Upper lobe of left lung (tissue), 6 donors: ENCODE measurements at places on chromosomes 13 and 19. TPM values are rescaled to one million over a fixed set of nuclear protein-coding genes. Genes with fewer than 3 reads are reported as not detected.

FUT2 gene
- 4.7 TPM for total RNA-seq

LACC1 gene
- total RNA-seq: 8.8 TPM

CALR3 gene
- not detected for total RNA-seq

ZNF730 gene
- 0.22 TPM for total RNA-seq

SGCG gene
- 3.8 TPM for total RNA-seq

SIGLEC8 gene
- total RNA-seq: 0.79 TPM

PALM gene
- total RNA-seq: 34.6 TPM

DKKL1 gene
- not detected for total RNA-seq

PABPC3 gene
- not detected for total RNA-seq

DNA sequence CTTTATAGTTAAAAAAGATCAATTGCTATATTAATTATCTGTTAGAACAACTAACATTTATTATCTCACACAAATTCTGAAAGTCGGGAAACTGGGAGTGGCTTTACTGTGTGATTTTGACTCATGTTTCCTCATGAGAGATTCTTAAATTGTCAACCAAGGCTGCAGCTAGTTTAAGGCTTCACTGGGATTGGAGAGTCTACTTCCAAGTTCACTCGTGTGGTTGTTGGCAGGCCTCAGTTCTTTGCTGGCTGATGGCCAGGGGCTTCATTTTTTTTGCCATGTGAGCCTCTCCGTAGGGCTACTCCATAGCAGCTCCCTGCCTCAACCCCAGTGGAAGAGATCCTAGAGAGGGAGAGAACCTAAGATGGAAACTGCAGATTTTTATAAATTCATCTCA lies 24.5 kb upstream of the LPAR6 start:
- peaks cover 15% of the 10 kb centered on the region for H3K4me1 ChIP-seq
- H3K27me3 ChIP-seq: no peaks in the 10 kb centered on the region
- H3K36me3 ChIP-seq: no peaks in the 10 kb centered on the region
- peak overlapping the region; percentile 28 for H3K27ac ChIP-seq

DNA sequence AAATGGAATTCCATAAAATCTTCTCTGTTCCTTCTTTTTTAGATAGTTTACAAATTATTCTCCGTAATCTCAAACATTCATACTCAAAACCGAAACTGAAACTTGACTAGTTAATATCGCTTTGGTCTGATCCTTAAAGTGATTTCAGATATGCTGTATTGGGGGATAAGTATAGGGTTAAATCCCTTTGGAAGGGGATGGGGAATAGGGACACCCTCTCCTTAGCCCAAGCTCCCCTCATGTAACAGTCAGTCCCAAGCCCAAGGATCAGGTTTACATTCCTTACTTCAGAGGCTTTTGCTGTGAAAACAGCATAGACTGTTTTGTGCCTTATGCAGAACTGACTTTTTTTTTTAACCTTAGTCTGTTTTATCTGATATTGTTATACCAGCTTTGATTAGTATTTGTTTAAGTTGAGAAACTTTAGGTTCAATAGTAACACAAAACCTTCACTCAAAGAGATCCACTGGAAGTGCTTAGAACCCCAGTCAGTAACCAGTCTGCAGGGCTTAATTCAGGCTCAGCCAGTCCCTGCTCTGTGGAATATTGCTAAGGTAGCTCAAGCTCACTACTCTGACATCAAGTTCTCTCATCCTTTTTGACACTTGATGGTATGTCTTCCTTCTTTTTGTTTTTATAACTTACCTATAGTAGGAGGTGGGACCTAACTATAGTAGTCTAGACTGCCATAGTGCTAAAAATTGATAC lies 10.5 kb downstream of the CDADC1 start:
- peak overlapping the region; percentile 40 for H3K4me3 ChIP-seq
- DNase-seq: no peak
- H3K27ac ChIP-seq: peak overlapping the region; percentile 66
- H3K4me1 ChIP-seq: no peaks in the 10 kb centered on the region
- H3K27me3 ChIP-seq: no peaks in the 10 kb centered on the region

DNA sequence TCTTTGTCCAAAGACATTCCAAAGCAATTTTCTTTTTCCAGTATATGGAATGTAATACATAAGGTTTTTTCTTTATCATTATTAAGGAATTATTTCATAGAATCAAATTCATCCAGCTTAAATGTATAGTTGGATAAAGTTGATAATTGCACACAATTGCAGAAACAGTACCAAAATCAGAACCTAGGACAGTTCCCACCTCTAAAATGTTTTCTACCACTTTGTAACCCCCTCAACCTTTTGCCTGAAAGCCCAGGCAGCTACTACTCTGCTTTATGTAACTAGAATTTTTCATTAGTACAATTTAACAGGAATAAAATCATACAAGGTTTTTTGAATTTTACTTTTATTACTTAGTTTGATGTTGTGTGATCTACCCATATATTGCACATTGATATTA lies 98.0 kb downstream of the PRR20E start:
- no peaks in the 10 kb centered on the region for H3K27me3 ChIP-seq
- H3K4me3 ChIP-seq: no peak overlapping the region
- H3K27ac ChIP-seq: no peak overlapping the region

DNA sequence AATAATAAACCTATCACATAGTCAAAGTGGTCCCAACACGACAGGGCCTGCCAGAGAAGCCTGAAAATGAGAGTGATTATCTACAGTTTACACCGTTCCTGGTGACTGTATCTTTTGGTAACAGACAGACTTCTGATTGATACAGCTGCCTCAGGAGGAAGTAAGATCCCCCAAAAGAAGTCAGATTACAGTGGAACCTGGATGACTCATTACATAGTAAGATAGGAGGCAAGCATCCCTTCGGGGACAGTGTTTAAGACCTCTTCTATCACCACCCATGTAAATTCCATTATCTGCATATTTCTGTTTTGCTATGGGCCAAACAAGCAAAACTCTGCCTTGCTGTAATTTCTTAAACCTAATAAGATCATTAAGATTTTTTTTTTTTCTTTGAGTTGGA lies 44.0 kb upstream of the FLT1 start:
- H3K27me3 ChIP-seq: no peaks in the 10 kb centered on the region
- no peak overlapping the region for H3K4me3 ChIP-seq
- no peak for DNase-seq
- no peaks in the 10 kb centered on the region for H3K4me1 ChIP-seq
- H3K27ac ChIP-seq: no peak overlapping the region

- no peaks in the 10 kb centered on the region for H3K27me3 ChIP-seq
- DNase-seq: no peak
- H3K4me1 ChIP-seq: no peaks in the 10 kb centered on the region
- no peaks in the 10 kb centered on the region for H3K36me3 ChIP-seq
These were observed 105.1 kb downstream of the FRY start for GRCh38 chr13:32136716-32137115.

GRCh38 chr19:13260883-13261653 lies 110.9 kb downstream of the IER2 start:
- H3K36me3 ChIP-seq: no peaks in the 10 kb centered on the region
- no peak overlapping the region for H3K4me3 ChIP-seq
- H3K4me1 ChIP-seq: no peaks in the 10 kb centered on the region
- H3K27ac ChIP-seq: no peak overlapping the region
- no peaks in the 10 kb centered on the region for H3K27me3 ChIP-seq
- peak; percentile 42 for DNase-seq

DNA sequence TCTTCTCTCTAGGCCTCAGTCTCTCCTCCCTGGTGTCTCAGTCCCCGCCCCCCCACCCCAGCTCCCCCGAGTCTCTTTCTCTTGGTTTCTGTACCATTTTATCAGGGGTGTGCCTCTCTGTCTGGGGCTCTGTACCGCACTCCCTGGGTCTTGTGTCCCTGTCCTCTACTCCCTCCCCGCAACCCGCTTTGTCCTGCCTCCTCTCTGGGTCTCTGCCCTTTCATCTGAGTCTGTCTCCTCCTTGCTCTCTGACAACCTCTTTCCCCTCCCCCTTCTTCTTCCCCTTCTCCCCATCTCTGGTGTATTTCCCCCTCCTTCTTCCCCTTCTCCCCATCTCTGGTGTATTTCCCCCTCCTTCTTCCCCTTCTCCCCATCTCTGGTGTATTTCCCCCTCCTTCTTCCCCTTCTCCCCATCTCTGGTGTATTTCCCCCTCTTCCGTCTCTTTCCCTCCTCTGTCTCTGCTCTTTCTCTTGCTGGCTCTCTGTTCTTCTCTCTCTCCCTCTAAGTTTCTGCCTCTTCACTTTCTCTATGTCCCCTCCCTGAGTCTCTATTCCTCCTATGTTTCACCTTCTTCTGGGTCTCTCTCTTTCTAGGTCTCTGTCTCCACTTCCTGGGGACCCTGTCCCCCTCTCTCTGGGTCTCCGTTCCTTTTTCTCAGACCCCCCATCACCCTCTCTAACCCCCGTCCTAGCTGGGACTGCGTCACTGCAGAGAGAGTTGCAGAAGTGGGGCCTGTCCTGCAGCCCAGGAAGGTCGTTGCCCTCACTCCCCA lies 2.2 kb upstream of the KCNC3 start:
- DNase-seq: no peak
- peaks cover 27% of the 10 kb centered on the region for H3K27me3 ChIP-seq
- H3K36me3 ChIP-seq: no peaks in the 10 kb centered on the region

DNA sequence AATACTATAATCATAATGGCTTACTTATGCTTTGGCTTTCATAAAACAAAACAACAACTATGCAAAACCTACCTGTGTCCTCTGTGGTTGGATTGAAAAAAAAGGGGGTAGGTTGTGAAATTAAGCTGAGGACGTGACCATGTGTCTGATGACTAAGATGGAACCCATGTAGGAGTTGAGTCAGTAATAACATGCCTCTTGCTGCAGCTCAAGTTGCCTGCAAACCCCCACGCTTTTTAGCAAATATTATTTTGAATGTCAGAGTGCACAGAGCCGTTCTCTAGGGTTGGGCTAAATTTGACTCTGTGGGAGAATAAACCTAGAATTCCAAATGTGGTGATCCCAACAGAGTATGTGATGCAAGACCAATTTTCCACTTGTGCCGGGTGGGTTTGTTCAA lies 209.3 kb downstream of the KCNRG start:
- no peak overlapping the region for H3K27ac ChIP-seq
- no peaks in the 10 kb centered on the region for H3K27me3 ChIP-seq
- DNase-seq: no peak
- H3K4me3 ChIP-seq: no peak overlapping the region

- no peaks in the 10 kb centered on the region for H3K4me1 ChIP-seq
- H3K36me3 ChIP-seq: peaks cover 62% of the 10 kb centered on the region
- DNase-seq: no peak
- H3K4me3 ChIP-seq: no peak overlapping the region
- H3K27me3 ChIP-seq: no peaks in the 10 kb centered on the region
These were observed 22.0 kb downstream of the HDGFL2 start for GRCh38 chr19:4493929-4494690.

DNA sequence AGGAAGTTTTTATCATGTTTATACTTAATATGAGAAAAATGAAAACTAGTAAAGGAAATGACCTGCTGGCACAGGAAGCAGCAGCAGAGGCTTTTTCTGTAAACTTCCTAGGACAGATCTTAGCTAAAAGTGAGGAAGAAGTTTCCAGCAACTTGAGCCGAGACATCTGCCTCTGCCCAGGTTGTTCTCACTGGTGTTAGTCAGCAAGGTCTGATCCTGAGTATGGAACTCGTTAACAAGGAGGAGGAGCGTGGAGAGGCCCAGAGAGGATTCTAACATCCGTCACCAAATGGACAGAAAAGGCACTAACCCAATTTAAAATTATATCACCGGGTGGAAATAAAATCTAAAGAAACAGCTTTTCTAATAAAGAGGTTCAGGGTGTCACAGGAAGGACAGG lies 43.6 kb downstream of the PHF11 start:
- H3K27me3 ChIP-seq: no peaks in the 10 kb centered on the region
- H3K4me1 ChIP-seq: no peaks in the 10 kb centered on the region
- H3K36me3 ChIP-seq: peaks cover 22% of the 10 kb centered on the region
- DNase-seq: no peak
- H3K27ac ChIP-seq: no peak overlapping the region
- no peak overlapping the region for H3K4me3 ChIP-seq

GRCh38 chr19:10871711-10872545 lies 575 bp downstream of the CARM1 start:
- H3K4me3 ChIP-seq: peak overlapping the region; percentile 92
- H3K36me3 ChIP-seq: no peaks in the 10 kb centered on the region
- peak; percentile 93 for DNase-seq
- peak overlapping the region; percentile 80 for H3K27ac ChIP-seq
- peaks cover 26% of the 10 kb centered on the region for H3K4me1 ChIP-seq

DNA sequence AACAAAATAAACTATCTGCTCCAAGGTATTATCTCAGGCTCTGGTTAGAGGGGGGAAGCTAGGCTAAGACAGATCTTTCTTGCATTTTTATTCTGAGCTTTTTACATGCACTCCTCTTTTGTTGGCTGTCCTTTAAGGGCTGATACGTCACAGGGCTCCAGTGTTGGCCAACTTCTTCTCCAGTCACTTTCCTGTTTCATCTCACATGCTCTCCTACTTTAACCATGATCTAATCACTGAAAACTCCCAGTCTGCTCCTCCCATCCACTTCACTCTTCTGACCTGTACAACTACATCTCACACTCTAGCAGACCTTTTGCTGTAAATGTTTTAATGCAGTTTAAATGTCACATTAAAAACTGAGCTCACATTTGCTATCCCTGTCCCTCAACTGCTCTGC lies 510.0 kb upstream of the KLF12 start:
- DNase-seq: no peak
- no peak overlapping the region for H3K4me3 ChIP-seq
- H3K4me1 ChIP-seq: no peaks in the 10 kb centered on the region
- H3K36me3 ChIP-seq: no peaks in the 10 kb centered on the region
